ENCODE measurements at places on chromosomes 3 and 15.

DNA sequence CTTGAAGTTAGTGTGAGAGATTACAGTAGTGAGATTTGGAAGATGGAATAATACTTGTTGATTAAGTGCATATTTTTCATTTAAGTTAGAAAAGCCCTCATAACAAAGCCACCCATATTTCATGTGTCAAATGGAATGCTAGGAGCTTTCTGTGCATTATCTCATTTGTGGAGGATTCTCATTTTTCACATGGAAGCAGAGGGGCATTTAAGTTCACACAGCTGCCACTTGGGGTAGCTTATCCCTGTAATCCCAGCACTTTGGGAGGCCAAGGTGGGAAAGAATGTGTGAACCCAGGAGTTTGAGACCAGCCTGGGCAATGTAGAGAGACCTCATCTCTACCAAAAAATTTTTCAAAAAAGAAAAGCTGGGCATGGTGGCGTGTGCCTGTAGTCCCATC is 55.2 kb downstream of the RAB7A start:
- DNase-seq, result no peak

DNA sequence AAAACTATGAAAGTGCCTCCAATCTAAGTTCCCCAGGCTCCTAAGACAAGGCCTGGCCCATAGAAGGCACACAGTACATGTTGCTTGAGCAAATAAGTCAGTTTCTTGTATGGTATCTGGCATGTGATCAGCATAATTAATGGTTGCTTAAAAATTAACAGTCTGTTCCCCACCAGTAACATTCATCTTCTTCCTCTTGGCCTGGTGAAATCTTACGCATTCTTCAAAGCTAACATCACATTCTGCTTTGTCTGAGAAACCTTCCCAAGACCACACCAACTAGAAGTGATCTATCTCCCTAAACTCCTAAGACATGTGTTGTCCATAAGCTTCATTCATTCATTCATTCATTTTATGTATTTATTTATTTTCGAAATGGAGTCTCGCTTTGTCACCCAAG is 48.1 kb downstream of the LIPC start:
- DNase-seq, result no peak

DNA sequence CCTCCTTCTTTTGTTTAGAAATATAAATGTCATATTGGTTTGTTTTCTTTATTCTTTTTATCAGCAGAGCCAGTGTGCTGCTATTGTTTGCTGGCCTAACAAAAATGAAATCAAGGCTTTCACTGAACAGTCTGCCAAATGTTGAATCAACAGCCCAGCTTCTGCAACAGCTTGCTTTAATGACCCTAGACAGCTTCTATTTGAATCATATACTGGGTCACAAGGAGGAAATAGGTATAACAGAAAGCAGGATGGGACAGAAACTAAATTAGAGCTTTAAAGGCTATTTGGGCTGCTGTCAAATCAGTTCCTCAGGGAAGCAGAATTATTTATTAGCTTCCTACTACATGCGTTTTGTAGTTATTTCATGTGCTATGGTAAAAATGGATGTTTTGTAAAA is 12.1 kb upstream of the DNAJC13 start:
- no peak for DNase-seq

DNA sequence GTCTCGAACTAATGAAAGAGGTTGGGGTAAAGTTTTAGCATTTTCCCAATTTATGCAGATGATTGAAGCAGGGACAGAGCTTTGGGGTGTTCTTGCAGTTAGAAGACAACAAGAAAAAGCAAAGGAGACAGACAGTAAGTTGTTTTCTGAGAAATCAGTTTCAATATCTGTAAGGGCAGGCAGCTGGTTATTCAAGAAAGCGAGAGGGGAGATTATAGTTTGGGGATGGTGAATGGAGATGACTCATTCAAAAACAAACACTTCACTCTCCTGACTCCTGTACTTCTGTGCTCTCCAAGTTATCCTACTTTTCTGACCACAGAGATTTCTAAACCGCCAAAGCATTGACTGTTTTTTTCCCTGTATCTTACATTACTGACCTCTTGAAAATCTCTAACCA is 352.0 kb downstream of the GAP43 start:
- DNase-seq, result no peak

Measured in NAMALWA (cell line).